ENCODE measurements at places on chromosomes 2 and 18.

DNA sequence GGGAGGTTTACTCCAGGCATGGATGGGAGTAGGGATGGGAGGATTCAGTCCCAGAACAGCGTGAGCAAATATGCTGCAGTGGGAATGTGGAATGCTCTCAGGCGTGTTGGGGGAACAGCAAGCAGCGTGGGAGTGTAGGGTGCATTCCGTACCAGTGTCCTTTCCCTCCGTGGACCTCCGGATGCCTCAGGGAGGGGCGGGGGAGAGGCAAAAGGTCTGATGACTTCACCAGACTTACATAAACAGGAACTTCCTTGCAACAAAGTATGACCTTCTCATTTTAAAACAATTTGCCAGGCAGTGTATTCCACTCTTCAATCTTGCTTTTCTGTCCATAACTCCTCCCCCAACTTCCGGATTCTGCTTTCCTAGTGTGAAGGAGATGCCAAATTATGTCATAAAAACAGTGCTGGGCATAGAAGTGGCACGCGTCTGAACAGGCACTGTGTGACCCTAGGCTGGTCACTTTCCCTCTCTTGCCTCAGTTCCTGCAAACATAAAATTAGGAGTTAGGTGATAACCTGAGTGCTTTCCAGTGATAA, 36.9 kb downstream of the RPL37A start:
- DNase-seq: no peak

- peak; percentile 63 for DNase-seq
Observed at GRCh38 chr2:102020596-102021170, 28.9 kb downstream of the IL1R2 start.

GRCh38 chr2:42964439-42965083, 172.2 kb upstream of the HAAO start:
- DNase-seq: no peak

DNA sequence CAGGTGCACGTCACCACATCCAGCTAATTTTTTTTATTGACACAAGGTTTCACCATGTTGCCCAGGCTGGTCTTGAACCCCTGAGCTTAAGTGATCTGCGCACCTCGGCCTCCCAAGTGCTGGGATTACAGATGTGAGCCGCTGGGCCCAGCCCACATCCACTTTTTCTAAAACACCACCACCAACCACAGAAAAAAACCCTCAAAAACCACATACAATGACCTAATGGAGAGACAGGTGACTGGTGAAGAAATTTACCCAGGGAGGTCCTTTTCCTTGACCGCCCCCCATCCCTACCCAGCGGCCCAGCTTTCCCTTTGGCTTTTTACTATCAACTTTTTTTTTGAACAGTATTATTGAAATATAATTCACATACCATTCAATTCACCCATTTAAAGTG, 47.9 kb downstream of the CACNB4 start:
- DNase-seq: no peak

DNA sequence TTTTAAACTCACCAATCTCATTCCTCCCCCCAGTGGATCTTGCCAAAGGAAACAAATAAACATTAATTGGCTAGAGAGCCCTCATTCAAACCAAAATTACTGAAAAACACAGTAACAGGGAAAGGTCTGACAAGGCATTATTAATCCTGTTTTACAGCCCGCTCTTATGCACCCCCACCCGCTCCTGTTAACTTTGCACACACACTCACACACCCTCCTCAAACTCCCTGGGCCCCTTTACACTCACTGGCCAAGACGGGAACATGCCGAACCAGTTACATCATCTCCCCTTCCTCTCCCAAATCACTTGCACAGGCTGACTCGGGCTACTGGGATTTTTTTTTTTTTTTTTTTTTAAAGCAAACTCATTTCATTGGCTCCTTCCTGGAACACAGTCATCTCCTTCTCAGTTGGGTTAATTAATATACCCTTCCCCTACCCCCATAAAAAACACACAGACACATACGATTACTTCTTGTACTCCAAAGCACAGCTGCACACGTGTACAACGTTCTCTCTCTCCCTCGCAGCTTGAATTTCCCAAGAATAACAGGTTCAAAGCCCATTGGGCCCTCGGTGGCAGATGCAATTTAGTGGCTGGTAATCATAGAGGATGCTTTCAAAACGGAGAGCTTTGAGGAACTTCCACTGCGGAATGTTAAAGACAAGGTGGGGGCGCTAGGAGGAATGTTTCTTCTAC, 31.8 kb downstream of the KLF7 start:
- DNase-seq: no peak

- no peak for DNase-seq
Observed at GRCh38 chr2:84879584-84880394, 1.1 kb downstream of the TRABD2A start.

- DNase-seq: no peak
Observed at GRCh38 chr2:216370961-216371712, 1.1 kb downstream of the MARCHF4 start.

GRCh38 chr18:55300421-55300935, 287.5 kb downstream of the TCF4 start:
- no peak for DNase-seq

- no peak for DNase-seq
Observed at GRCh38 chr2:228649447-228649846, 468.0 kb upstream of the SPHKAP start.

DNA sequence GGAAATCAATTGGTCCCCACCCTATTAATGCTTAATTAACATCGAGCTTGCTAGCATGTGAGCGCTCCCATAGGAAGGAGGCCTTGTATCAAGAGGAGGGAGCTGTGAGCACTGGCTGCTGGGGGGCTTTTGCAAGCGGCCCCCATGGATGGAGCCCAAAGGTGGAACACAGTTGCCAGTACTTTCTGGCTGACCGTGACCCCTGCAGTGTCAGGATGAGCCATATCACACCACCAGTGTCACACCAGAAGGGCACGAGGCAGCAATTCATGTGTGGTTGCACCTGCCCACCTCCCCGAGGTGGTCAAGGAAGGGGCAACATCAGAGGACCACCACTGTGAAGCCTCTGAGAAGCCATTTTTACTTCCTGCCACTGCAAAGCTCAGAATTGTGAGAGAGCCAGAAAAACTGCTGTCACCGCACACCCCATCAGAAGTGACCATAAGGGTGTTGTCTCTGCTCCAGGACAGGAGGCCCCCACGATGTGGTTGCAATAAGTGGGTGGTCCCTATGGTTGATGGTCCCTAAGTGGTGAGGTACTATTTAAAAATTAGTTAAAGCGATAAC, 99.8 kb upstream of the RAB6C start:
- no peak for DNase-seq

DNA sequence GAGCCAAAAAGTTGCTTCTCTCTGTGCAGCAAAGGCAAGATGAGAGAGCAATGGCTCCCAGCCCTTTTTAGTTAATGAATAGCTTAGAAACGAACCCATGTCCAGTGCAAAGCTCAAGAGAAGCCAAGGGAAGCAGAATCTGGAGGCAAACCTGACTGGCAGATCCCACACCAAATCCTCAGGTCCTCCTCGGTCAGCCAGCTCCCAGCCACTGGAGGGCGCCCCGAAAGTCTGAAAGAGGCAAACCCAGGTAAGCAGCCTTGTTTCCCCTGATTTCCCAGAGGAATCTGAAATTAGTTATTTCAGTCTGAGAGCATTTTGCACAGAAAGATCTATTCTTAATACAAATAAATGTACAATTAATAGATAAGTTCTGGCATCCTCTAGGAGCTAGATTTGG, 71.3 kb upstream of the PID1 start:
- no peak for DNase-seq

GRCh38 chr2:180715044-180715443, 265.4 kb upstream of the UBE2E3 start:
- no peak for DNase-seq

- DNase-seq: no peak
Observed at GRCh38 chr18:24273596-24273995, 124.0 kb downstream of the OSBPL1A start.

- DNase-seq: no peak
Observed at GRCh38 chr18:79105455-79105854, 36.3 kb downstream of the ATP9B start.

- no peak for DNase-seq
Observed at GRCh38 chr2:165024199-165024598, 68.9 kb upstream of the SLC38A11 start.

DNA sequence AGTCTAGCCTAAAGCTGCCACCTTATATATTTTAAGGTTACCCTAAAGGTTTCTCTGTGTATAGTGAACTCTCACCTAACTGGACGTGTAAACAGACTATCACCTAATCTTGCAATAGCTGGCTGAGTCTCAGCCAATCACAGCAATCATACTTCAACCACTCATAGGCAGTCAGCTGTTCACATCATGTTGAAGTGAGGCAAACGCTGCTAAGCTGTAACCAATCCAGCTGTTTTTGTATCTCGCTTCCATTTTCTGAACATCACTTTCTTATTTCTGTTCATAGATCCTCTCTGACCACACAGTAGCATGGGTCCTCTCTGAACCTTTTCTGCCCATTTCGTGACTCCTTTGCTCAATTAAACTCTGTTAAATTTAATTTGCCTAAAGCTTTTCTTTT, 468.2 kb upstream of the POU3F3 start:
- DNase-seq: no peak

GRCh38 chr18:79251021-79251420, 144.7 kb upstream of the NFATC1 start:
- DNase-seq: no peak

DNA sequence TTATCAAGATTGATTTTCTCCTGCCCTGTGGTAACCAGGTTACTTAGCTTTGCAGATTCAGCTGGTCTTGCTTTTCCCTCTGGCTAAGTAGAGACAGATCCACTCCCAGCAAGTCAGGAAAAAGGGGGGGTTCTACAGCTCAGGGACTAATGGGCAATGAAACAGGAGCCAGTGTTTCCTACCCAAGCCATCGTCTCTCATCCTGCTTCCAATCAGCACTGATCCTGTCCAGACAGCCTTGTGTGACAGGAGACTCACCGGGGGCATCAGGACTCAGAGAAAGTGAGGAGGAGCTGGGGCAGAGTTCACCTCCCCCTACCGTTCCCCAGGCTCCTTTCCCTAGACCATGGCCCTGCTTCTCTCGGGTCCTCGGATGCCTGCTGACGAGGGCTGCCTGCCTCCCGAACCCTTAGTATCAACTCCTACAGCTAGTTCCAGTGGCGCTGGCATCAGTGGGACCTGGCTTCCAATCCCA, 307.6 kb downstream of the ALK start:
- DNase-seq: no peak

DNA sequence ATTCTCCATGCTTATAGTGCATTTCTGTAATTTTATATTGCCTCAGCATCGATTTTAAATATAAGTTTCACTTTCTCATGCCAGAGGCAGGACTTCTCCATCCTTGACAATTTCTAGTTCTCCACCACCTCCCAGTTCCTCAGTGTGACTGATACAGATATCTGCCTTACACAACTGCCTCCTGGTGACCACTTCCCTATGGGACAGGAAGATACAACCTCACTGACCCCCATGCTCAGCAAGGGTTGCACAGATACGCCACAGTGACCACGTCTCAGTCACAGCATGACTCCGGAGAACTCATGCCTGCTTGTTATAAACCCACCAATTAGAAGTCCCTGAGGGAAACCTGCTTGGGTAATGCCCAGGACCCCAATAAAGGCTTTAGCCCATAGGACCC, 284.0 kb upstream of the MC4R start:
- peak; percentile 62 for DNase-seq

DNA sequence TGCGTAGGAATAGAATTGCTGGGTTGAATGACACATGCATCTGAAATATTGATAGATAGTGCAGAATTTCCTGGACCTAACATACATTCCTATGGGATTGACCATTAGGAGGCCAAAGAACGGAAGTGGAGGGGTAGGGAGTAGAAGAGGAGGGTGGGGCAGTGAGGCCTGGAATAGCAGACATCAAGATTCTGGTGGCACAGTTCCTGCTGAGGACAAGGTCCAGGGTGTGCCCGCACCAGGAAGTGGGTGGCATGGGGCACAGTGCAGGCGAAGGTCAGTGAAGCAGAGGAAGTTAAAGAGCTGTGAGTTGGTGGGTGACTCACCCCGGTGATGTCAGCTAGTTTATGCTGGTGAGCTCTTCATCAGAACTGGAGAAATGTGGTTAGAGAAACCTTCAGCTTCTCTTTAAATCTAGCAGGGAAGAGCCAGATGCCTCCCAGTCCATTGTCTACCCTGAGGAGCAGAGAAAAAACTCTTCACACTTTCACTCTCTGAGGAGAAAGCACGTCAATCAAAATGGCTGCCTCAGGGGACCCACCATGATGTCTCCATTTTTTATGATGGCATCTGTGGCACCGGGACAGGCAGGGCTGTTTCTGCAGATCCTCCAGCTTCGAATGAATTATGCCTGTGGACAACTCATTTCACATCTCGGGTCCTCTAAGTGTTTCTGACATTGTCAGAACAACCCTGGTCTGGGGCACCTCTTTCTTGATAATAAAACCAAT, 55.9 kb upstream of the CTLA4 start:
- peak; percentile 23 for DNase-seq

DNA sequence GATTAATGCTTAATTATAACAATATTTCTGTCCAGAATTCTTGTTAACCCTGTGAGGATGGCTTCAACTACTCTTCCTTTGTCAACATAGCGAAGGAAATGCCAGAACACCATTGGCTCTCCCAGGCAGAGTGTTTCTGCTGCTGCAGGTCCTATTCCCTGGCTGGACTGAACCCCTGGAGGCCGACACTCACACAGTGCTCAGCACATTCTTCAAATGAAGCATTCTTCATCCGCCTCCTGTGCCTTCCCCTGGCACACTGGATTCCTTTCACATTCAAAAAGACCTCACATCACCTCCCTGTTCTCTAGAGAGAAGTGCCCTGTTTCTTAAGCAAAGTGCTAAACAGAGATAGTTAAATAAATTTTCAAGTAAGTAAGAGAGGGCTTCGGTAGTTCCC, 187.3 kb upstream of the MSH6 start:
- DNase-seq: no peak

DNA sequence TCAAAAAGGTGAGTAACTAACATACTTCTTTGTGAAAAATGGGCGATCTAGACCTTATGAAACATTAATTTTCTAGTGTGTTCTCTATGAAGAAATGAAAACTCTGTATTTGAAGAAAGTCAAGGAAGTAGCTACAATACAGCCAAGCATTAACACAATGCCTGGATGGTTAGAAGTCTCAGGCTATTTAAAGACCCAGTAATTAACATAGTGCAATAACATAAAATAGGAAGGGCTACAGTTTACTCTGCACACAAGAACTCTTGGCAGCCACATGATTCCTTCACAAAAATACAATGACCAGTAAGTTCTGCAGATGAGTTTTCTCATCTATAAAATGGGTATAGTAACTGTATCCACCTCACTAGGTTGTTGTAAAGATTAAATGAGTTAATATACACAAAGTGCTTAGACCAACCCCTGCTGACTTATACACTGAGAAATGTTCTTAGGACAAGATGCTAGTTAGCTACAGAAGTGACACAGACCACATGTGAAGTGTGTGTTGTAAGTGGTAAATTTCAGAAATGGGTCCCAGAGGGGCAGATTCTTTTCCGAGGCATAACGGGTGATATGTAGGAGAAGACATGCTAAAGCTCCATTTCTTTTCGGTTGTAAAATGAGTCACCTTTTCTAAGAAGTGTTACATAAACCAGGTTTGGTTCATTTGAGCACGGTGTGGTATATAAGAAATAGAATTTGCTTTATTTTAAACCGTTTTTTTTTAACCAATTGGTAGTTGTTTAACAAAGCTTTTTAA, 61.8 kb downstream of the CXCR4 start:
- DNase-seq: no peak

- DNase-seq: no peak
Observed at GRCh38 chr18:77108001-77108692, 24.4 kb downstream of the MBP start.
